Occipital lobe (tissue), 3 donors: ENCODE measurements at places on chromosomes 6 and 20.

DNA sequence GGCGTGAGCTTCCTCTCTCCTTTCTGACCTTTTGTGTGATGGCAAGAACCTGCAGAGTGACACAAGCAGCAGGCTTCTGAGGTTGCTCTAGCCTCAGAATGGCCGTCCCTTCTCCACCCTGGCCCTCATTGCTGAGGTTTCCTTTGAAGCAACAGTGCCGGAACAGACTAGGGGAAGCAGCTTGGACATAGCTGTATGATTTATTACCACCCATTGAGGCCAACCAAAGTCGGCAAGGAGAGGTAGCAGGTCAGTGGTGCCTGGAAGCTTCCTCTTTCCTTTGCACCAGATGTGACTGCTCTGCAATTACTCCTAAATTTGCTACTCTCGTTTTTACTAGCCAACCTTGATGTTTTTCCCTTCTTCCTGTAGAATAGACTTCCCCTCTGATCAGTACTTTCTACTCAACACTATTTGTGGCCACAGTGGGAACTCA lies 31.4 kb downstream of the PTPN1 start:
- no peak for DNase-seq

DNA sequence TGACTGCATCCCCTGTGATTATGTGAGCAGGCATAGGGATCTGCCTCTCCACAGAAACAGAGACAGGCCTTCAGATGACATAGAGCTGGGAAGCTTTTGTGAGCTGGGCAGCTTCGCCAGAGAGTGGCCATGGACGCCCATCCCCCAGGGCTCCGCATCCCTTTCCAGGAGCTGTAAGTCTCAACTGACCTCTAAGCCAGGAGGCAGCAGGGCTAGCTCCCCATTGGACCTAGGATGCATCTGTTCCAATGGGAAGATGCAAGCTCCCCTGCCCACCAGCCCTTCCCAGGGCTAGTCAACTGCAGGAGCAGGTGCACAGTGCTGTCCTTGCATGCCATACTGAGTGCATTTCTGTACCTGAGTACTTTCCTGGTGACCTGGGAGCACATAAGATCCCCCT lies 663.6 kb downstream of the RNF144B start:
- DNase-seq, result no peak

DNA sequence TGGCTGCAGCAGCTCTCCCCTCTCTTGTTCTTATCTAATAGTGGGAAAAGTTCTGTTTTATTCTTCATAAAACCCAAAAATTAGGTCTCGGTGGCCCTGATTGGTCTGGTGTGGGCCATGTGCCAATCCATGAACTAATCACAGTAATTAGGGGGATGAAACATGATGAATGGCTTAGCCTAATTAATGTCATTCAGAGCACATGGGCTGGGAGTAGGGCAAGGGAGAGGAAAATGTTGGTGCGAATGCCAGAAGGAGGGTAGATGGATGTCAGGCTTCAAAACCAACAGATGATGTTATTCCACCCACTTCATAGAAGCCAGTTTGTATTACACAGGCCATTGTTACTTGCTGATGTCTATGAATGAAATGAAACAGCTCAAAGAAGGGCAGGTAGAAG lies 46.5 kb downstream of the PLEKHG1 start:
- no peak for DNase-seq

GRCh38 chr20:5908981-5909380 lies 41.4 kb downstream of the TRMT6 start:
- DNase-seq, result no peak

DNA sequence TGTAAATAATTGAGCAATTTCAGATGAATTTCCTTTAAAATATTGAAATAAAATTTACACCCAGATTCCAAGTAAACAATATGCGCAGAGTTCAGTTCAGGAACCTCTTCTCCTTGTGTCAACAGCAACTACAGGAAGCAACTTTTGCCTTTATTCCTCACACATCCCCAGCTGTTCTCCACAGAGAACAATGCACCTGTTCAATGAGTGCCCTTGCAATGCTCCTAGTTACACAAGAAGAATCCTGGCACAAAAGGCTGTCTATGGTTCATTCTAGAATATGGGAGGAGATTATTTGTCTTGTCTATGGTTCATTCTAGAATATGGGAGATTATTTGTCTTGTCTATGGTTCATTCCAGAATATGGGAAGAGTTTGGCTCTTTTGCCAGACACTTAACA lies 454.9 kb downstream of the BTBD3 start:
- no peak for DNase-seq

GRCh38 chr6:116511424-116512110 lies at the start of gene CALHM5:
CALHM5 (plus strand) TSS chr6:116511639; CDS start chr6:116511697, 58 bp downstream.
- no peak for DNase-seq
